ENCODE measurements at places on chromosomes 12 and 14. TPM values are rescaled to one million over a fixed set of nuclear protein-coding genes. Genes with fewer than 3 reads are reported as not detected.

Gene PIWIL1
- not detected for total RNA-seq

Gene GLT8D2
- 22.7 TPM for total RNA-seq

Gene KCNJ8
- total RNA-seq = 15.9 TPM

Gene SOAT2
- 0.66 TPM for total RNA-seq

- DNase-seq = no peak
Observed at GRCh38 chr12:18837505-18837904, 99.6 kb downstream of the CAPZA3 start.

GRCh38 chr12:3182426-3182825 lies 105.2 kb downstream of the TSPAN9 start:
- no peak for DNase-seq

DNA sequence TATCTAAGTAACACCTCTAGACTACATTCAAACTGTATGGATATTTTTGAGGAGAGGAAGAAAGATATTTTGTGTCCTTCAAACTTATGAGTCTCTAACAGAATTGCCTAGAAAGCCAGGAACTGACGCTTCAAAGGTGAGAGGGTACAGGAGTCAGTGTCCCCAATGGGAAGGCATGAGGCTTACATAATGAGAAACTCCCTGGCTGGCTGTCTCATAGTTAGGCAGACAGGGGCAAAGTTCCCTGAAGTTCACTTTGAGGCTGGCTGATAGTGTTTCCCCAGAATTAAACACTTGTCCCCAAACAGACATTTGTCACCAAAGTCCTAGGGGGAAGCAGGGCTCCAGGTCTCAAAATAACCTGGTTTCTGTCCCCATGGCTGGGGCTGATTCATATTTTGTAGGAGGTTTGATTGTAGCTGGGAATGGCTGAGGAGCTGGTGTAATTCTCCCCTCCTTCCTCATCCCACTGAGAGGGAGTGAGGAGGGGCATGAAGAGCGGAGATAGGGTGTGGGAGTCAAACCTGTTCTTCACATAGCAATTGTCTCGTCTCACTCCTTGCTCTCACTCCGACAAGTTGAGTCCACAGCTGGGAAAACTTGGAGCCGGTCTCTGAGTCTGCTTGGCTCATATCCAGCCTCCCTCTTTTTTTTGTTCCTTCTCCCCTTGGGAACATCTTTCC lies 56.4 kb upstream of the CISTR start:
- DNase-seq = no peak

DNA sequence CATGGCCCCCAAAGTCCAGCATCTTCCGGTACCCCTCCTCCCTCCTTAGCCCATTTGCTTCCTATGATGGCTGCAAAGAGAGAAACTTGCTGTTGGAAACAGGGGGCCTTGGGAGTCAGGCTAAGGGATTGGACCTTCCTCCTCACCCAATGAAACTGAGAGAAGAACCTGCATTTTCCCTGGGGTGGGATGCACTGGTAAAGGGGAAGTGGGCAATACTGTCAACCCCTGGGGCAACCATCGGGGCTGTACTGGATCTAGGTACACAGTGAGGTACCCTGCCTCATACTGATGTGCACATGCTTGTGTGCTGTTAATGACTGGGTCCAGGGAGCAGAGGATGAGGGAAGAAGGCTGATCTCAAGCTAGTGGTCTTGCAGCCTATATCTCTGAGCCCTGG lies 11.0 kb upstream of the JPH4 start:
- no peak for DNase-seq

Gene PRH2
- 14.4 TPM for total RNA-seq

Gene LBHD2
- not detected for total RNA-seq

DNA sequence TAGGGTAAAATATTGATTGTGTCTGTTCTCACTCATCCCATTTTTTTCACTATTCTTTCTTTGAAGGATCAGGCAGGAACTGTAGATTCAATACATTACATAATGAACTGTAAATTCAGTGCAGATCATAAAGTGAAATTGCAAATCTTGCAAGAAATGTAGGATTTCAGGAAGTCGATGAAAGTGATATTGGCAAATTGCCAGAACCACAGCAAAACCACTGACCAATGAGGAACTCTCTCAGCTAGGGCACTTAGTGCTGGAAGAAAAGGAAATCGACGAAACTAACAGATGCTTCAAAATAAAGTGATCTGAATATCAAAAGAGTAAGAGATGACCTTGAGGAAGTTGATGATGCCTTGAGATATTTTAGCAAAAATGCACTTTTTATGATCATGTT lies 157.6 kb downstream of the AACS start:
- no peak for DNase-seq

DNA sequence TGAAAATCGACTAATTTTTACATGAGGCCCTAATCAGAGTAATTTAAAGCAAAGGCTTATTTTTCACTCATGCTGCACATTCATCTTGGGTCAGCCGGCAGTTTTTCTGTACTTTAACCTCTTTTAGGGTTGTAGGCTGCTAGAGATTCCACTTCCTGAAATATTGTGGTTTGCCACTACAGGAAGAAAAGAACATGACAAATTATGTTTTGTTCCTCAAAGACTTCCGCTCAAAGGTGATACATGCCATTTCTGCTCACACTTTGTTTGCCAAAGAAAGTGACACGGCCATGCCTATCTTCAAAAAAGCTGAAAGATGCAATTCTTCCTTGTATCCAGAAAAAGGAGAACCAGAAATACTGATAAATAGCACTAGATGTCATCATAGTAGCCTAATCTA lies 183.4 kb upstream of the PPFIA2 start:
- no peak for DNase-seq

DNA sequence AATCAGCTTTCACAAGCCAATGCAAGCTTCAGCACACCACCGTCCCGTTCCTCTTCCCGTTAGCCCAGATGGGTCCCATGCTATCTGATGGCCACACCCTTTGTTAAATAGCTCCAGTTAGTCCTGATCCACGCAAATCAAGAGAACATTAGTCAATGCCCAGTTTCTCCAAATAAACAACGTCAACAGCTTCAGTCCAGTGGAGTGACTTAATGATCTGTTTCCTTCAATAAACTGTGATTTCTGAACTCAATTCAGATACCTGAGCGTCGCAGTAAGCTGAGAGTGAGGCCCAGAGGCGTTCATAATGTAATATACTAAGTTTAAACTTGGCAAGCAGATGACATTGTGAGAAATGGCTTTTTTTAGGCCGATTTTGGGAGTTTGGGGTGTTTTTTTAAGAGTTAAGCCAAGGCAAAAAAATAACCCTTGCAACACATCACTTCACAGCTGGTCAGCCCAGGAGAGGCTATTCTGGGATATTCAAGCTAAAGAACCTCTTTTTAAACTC lies 112.3 kb downstream of the ZFP36L1 start:
- no peak for DNase-seq

GRCh38 chr14:32514236-32514635 lies 185.1 kb downstream of the AKAP6 start:
- DNase-seq = no peak

Gene APOF
- not detected for total RNA-seq

GRCh38 chr12:12946686-12947355 lies 5.1 kb downstream of the GPRC5D start:
- no peak for DNase-seq

Gene CPNE6
- total RNA-seq = not detected

- DNase-seq = no peak
Observed at GRCh38 chr12:92462049-92462448, 240.7 kb upstream of the PLEKHG7 start.

GRCh38 chr14:98290596-98290995 lies 981.4 kb downstream of the BCL11B start:
- no peak for DNase-seq

Gene MYF5
- total RNA-seq = not detected

DNA sequence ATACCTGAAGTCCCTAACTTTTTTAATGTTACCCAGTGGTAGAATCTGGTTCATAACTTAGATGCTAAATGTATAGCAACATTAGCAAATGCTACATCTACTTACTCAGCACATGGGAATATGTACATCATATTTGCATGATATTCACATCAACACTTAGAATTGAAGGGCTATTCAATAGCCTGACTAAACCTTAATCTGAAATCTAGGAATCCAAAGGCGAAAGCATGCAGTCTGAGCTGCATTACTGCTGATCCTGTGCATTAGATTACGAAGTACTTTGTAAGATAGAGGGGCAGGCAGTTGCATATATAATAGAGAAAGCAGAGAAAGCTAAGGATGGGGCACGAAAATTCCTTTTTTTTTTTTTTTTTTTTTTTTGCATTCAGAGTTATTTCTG lies 40.4 kb downstream of the SLC38A4 start:
- DNase-seq = no peak

- DNase-seq = no peak
Observed at GRCh38 chr12:127570387-127570786, 696.6 kb upstream of the TMEM132C start.

Gene RNFT2
- 0.59 TPM for total RNA-seq

- DNase-seq = no peak
Observed at GRCh38 chr14:103453791-103454190, 68.6 kb downstream of the MARK3 start.

- no peak for DNase-seq
Observed at GRCh38 chr14:86003998-86004397, 474.1 kb downstream of the FLRT2 start.

DNA sequence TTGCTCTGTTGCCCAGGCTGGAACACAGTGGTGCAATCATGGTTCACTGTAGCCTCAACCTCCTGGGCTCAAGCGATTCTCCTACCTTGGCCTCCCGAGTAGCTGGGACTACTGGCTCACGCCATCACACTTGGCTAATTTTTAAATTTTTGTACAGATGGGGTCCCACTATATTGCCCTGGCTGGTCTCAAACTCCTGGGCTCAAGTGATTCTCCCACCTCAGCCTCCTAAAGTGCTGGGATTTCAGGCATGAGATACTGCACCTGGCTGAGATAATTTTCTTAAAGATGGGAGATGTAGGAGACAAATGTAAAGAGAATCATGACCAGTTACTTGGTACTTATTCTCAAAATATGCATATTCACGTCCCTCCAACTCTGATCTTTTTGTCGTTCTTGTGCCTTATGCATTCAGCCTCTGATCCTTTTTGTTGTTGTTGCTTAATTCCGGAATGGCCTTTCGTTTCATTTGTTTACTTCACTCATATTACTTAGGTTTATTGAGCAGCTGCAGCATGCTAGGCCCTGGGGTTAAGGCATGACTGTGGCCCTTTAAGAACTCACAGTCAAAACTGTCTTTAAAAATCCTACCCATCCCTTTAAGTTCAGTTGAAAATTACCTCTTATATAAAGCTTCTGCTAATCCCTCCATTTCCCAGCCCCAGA lies 8.9 kb downstream of the RBMS2 start:
- DNase-seq = no peak

- no peak for DNase-seq
Observed at GRCh38 chr14:55038708-55039107, 11.7 kb downstream of the SOCS4 start.

GRCh38 chr12:113347107-113347506 lies 11.3 kb upstream of the PLBD2 start:
- no peak for DNase-seq

- DNase-seq = no peak
Observed at GRCh38 chr12:1835211-1836131, 15.1 kb downstream of the LRTM2 start.

Gene TTC7B
- 40.8 TPM for total RNA-seq

DNA sequence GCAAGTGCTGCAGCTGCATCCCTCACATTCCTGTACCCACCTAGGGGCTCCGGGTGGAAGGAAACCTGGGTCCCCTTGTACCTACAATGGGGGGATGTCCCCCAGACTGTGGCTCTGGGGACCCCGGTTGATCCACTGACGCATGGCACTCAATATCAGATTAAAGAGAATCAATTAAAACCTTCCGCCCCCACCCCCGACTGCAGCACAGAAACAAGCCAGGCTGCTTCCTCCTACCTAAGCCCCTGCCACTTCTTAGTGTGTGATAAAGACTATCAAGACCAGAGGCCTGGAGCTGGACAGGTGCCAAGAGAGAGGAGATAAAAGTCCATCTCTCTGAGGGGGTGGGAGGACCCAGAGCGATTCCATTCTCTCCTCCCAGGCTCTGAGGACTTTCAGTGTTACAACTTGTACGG lies 28.2 kb upstream of the RPLP0 start:
- no peak for DNase-seq

- DNase-seq = no peak
Observed at GRCh38 chr12:32512379-32512778, 113.0 kb downstream of the FGD4 start.

Gene SLC25A21
- 0.30 TPM for total RNA-seq

GRCh38 chr12:6476489-6476888 lies 6.0 kb upstream of the VAMP1 start:
- DNase-seq = no peak

Gene HOXC6
- 3.6 TPM for total RNA-seq

Gene FBLN5
- 206 TPM for total RNA-seq
